T-helper 2 cell treated with Interferon-gamma antibody and Interleukin-4, amounts not matched to agents 5 μg/mL and 100 μg/mL, for 36 hours (primary cell): ENCODE measurements at places on chromosomes 4 and X.

DNA sequence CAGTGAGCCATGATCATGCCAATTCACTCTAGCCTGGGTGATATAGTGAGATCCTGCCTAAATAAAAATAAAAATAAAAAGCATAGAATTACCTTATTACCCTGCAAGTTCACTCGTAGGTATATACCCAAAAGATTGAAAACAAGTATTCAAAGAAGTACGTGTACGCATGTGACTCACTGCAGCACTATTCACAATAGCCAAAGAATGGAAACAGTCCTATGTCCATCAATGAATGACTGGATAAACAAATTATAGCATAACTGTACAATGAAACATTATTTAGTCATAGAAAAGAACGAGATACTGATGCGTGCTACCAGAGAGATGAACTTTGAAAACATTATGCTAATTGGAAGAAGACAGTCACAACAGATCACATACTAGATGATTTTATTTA, 204.6 kb upstream of the DIAPH2 start:
- no peak for DNase-seq

DNA sequence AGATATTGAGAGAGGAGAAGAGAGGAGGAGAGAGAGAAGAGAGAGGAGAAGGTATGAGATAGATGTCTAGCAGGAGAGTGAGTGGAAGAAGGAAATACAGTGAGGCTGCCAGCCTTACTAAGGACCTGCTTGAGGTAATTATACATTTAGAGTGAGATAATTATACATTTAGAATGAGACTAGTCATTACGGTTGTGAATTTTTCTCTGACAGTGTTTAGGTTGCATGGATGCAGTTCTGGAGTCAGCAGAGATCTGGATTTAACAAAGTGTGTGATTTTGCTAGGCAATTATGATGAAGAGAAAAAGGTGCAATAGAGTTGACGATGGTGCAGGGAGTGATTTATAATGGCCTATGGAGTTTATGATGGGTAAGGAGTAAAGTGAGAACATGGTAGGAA, 187.1 kb upstream of the ARX start:
- DNase-seq = no peak

DNA sequence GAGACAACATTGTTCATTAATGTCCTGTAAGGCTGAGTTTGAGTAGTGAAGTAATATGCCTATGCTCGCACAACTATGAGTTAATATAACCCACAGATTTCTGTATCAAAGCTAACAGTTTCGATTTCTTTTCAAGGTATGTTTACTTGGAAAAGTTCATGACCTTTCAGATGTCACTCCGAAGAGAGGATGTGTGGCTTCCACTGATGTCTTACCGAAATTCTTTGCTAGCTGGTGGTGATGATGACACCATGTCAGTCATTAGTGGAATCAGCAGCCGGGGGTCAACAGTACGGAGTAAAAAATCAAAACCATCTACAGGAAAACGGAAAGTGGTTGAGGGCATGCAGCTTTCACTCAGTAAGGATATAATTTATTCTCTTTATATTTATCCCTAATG, 124.9 kb downstream of the STAG2 start:
- peak; percentile 39 for DNase-seq

DNA sequence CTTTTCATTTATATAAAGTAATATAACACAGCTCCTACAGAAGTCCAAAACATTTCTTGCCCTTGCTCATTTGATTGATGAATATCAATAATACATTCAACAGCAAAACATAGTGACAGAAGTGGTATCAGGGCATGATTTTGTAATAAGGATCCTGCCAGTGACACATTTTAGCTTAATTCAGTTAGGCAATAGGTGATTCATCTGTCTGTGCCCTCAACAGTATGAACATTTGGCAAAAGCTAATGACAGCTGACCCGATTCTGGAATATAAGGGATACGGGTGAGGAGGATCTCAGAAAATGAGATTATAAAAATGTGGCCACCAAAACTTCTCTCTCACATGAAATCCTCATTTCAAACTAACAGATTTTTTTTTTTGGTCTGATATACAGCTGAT, 294.0 kb downstream of the CAMK2D start:
- DNase-seq = no peak

GRCh38 chr4:37827030-37827685, 672 bp downstream of the PGM2 start:
- DNase-seq = no peak
